ENCODE measurements at places on chromosomes 16 and 17.

- no peak for DNase-seq
Observed at GRCh38 chr17:18859256-18859655, 1.3 kb downstream of the PRPSAP2 start.

DNA sequence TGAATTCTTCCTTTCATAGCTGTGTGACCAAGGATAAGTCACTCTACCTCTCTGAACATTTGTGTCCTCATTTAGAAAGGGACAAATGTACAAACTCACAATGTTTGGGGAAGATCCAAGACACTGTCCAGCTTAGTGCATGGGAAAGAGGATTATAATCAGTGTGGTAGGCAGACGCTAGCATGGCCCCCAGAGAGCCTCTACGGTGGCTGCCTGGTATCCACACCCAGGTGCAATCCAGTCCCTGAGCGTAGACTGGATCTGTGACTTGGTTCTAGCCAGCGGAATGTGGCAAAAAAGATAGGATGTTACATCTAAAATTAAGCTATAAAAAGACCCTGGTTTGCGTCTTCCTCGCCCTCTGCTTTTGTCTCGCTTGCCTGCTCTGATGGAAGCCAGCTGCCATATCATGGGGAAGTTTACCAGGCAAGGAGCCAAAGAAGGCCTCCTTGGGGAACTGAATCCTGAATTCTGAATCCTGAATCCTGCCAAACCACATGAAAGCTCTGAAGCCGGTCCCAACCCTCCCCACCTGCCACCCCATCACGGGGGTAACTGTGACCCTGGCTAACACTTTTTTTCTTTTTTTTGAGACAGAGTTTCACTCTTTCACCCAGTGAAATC, 51.7 kb downstream of the PLXDC1 start:
- no peak for DNase-seq

- DNase-seq = no peak
Observed at GRCh38 chr16:23185656-23186055, 3.1 kb downstream of the SCNN1G start.

- DNase-seq = no peak
Observed at GRCh38 chr16:83802554-83803205, 5.1 kb upstream of the HSBP1 start.

DNA sequence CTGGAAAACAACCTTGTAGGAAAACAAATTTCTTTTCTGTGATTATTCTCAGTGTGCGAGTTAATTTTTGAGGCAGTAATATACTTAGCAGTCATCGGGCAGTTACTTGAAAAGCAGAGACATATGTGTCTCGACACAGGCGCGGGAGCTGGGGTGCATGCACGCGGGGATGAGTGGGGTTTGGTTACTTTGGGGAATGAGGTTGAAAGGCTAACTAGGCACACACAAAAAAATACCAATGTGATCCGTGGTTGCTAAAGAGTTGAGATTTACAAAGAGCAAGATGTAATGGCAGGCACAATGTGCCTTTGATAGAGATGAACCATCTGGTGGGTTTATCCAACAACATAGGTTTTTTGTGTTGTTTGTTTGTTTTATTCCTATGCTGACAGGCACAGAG, 703.8 kb upstream of the EEF2KMT start:
- no peak for DNase-seq

DNA sequence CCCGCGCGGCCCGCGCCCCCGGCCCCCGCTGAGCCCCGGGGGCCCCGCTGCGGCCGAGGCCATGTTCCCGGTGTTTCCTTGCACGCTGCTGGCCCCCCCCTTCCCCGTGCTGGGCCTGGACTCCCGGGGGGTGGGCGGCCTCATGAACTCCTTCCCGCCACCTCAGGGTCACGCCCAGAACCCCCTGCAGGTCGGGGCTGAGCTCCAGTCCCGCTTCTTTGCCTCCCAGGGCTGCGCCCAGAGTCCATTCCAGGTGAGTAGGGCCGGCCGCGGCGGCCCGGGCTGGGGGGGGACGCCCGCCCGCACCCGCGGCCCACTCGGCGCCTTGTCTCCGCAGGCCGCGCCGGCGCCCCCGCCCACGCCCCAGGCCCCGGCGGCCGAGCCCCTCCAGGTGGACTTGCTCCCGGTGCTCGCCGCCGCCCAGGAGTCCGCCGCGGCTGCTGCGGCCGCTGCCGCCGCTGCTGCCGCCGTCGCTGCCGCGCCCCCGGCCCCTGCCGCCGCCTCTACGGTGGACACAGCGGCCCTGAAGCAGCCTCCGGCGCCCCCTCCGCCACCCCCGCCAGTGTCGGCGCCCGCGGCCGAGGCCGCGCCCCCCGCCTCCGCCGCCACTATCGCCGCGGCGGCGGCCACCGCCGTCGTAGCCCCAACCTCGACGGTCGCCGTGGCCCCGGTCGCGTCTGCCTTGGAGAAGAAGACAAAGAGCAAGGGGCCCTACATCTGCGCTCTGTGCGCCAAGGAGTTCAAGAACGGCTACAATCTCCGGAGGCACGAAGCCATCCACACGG, 504 bp downstream of the MAZ start:
- no peak for DNase-seq

DNA sequence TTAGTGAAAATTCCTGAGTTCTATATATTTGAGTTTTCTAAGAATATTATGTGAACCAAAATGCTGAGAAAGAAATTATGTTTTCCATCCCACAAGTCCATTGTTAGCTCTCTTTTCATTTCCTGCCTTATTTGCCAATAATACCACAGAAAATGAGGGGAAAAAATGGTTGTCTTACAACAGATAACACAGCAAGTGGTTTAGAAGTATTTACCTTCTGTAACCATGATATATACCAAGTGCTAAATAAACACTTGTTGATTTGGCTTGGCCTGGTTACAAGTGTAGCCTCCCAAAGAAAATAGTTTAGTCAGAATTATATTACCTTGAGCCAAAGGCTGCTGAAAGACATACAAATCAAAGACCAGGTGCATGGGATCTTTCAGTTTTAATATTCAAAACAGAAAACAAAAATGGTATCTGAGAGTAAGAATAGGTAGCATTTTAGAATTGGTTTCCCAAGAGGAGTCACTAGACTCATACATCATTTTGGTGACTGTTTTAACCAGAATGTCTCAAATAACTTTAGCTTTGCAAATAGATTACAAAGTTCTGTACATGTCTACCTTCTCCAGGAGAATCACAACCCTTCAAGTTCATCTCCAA, 439.8 kb upstream of the DYNLRB2 start:
- DNase-seq = no peak

- DNase-seq = no peak
Observed at GRCh38 chr17:28957992-28958355, 6.7 kb upstream of the PHF12 start.

DNA sequence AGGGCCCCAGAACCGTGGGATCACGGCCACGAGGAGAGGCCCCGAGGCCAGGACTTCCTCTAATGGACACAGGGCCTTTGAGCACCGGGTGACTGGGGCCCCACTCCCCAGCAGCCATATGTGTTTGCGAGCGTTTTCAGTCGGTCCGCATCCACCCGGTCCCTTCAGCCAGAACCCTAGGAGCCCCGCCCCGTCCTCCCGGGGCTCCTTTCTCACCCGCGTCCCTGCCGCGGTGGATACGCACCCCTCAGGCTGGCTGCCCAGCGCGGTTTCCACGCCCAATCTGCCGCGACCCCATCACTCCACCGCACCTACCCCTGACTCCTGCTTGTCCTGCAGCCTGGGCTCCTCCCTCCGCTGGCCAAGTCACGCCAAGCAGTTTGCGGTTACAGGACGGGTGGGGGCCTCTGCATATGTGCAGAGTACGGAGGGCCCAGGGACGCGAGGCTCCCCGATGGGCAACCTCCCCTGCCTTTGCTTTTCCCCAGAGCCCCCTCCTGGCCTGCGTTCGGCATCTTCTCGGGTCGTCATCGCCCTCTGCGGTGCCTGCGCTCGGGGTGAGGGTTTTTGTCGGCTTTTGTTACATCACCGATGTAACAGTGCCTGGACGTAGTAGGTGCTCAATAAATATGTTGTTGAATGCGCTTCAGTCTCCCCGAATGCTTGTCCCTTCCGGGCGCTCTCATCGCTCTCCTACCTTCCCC, 1.0 kb upstream of the TTYH2 start:
- no peak for DNase-seq

GRCh38 chr17:28938552-28938951, 12.8 kb downstream of the PHF12 start:
- no peak for DNase-seq

GRCh38 chr17:67685351-67685750, 32.4 kb upstream of the NOL11 start:
- DNase-seq = no peak

DNA sequence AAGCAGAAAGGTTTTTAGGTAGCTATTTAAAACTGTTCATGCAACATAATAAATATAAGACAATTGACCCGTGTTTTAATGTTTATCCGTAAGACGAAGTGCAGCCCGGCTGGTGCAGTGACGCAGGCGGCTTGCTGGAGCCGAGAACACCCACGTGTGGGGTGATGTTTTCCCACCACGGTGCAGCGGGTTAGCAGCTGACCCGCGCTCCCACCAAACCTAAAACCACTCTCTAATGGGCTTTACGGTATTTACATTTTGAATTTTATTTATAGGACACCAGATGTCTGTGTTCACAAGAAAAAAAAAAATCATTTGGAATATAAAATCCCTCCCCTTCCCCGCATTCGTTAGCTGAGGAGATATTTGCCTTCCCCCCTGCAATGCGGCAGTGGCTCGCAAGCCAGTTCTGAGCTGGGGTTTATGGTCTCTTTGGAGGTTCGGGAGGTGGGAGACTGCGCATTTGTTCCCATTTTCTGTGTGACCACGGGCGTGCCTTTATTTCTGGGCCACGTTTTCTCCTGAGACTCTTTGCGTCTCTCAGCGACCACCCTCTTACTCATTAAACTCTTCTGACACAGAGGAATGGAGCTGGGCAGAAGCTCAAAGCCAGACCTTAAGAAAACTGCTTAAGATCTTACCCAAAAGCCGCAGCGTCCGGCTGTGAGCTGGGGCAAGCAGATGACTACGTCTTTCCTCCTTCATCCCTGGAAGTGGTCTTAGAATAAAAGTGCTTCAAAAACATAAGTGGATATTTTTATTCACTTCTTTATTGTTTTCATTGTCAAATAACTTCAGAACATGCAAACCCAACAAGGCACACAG, 301.1 kb downstream of the IRF8 start:
- DNase-seq = no peak

DNA sequence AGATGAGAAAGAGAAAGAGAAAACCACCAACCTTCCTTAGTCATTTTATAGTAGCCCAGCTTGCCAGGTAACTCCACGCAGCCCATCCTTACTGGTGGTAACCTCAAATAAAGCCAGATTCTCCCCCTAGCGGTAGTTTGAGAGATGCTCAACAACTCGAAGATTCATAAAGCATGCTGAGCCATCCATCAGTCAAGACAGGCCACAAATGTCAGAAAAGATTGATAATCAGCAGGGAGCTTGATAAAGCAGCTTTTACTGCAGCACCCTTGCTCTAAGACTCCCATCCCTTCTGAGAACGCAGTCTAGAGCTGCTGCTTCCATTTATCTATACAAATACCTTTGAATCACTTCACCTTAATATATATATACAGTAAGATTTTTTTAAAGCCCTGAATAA, 451.5 kb upstream of the HSBP1 start:
- no peak for DNase-seq

DNA sequence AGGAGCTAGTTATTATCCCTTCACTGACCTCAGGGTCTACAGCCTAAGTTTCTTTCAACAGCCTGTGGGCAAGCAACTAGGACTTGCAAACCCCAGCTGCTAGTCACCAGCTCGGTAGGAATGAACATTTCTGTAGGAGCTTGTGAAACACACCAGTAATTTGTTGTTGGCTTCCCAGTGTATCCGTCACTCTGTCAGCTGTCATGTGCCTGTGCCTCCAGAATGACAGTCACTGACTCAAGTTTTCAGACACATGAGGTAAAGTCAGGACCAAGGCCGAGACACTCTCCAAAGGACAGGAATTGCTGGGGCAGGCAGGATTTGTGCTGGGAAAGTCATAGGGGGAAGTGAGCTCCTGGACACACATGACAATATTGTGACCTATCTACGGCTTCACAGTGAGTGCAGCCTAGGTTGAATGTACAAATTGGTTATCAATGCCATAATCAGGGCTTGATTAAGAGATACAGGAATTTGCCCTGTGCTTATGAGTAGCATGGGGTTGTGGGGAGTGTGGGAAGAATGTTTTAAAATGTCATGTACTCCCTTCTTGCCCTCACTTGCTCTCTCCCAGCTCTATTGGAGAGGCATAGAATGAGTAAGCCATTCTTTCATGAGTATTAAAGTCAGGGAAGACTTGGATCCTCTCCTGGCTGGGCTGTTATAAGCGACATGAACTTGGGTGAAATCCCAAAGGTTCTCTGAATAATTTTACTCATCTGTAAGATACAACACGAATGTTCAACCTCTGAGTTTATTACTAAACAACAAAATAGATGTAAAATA, 391.4 kb downstream of the UTP18 start:
- DNase-seq = no peak

- no peak for DNase-seq
Observed at GRCh38 chr16:8673611-8674412, 605 bp upstream of the ABAT start.

- no peak for DNase-seq
Observed at GRCh38 chr16:31050280-31051030, 17.1 kb downstream of the STX4 start.

- DNase-seq = no peak
Observed at GRCh38 chr16:85838381-85838780, 38.9 kb downstream of the COX4I1 start.

- no peak for DNase-seq
Observed at GRCh38 chr16:1877804-1878203, 5.8 kb upstream of the MEIOB start.

GRCh38 chr16:47944589-47944988, 211.2 kb downstream of the ABCC12 start:
- DNase-seq = no peak

DNA sequence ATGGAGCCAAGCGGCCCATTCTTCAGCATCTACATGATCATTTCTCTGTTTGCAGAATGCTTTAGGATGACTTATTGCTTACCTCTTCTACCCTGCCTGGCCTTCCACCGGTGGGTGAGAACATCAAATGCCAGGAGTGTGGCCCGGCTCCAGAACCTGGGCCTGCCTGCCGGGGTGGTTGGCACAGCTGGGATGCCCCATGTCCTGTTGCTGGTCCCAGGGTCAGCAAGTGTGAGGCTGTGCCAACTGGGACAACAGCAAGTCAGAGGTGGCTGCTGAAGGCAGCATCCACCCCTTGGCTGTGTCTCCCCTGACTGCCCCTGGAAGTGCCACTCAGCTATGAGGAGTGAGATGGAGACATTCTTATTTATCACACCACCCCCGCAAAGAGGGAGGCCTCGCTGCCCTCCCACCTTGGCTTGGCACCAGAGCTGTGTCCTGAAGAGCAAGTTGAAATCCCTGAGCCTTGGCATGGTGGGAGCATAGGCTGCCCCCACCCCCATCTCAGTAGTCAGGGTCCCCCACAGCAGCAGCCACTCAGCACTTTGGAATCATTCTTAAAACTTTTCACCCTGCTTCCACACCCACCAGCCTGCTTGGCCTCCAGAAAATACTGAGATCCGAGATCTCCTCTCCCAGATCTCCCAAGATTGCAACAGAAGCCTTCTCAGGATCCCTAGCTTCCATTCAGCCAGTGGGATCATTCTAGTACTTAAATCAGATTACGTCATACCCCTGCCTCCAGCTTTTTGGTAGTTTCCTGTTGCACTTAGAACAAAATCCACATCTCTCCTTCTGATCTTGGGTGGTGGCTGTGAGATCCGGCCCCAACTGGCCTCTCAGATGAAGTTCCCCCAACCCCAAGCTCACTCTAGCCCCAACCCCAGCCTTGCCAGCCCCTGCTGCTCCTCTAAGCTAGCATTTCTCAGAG, 127.5 kb downstream of the SOCS1 start:
- DNase-seq = no peak

All from NCI-H1436 treated with DMSO at 0.1 percent for 48 hours (cell line).